ENCODE measurements at places on chromosomes 5 and 9.

- peak; percentile 92 for DNase-seq
Observed at GRCh38 chr5:72138943-72139521, 31.8 kb downstream of the MAP1B start.

DNA sequence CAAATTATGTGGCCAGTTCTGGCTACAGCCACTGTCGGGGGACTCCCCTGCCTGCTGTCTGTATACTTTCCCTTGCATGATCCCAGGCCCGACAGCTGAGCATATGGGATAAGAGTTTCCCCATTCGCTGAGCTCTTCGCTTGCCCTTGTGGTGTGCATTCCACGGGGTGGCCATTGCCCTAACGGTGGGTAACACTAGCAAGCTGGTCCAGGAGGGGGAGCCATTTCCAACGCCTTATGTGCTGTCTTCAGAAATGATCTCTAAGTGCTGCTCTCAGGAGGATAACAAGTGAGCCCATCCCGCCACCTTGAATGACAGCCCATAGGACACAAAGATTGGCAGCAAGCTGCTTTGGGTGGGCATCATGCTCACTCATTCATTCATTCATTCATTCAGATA is 190.9 kb downstream of the FSTL4 start:
- peak; percentile 49 for DNase-seq

DNA sequence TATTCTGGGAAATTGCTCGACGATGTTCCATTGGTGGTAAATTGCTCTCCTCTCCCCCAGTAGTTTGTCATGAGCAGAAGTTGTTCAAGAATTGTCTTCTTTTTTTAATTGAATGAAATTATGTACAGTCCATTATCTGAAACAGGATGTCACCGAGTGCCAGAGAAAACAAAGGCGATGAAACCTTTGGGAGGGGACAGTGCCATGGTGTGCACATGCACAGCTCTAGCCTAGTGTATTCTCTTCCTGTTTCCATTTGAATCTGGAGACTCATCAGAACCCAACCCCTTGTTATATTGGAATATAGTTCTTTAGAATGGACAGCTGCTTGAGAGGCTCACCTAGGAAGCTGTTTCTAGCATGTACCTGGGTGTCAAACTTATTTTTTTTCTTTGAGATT is 41.7 kb downstream of the TGFBR1 start:
- DNase-seq, result no peak

GRCh38 chr5:80251636-80252035 is 4.2 kb downstream of the SERINC5 start:
- DNase-seq, result no peak

DNA sequence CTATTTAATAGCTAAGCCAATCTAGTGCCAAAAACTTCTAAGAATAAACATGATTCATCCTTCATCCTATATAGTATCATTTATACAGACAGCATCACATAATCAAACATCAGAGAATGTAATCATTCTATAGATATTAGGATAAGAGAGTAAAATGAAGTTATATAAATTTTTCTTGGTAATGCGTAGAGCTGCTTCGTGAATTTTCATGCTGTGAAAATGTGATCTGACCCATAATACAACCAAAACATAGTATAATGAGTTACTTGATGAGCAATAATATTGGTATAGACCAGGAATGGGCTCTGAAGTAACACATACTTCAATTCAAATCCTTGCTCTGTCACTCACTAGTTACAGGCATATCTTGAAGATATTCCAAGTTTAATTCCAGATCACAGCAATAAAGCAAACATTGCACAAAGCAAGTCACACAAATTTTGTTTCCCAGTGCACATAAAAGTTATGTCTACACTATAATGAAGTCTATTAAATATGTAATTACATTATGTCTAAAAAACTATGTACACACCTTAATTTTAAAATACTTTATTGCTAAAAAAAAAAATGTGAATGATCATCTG is 23.9 kb downstream of the NR2F1-AS1 start:
- no peak for DNase-seq

- DNase-seq, result peak; percentile 28
Observed at GRCh38 chr5:104540448-104540847, 977.9 kb upstream of the NUDT12 start.

DNA sequence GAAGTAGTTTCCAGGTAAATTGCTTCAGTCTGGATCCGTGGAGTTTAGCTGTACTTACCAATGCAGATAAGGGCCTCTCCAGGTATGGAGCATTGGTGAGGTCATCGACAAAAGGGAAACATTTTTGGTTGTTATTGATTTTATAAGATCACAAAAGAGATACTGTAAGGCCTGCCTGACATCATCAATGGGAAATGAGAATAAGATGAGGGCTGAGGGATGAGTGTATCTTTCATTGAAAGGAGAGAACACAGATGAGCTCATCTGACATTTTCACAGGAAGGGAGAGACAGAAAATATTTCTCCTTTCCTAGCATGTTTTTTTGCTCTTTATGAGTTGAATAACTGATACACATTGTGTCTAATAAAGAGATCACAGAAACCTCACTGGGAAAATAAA is 233.6 kb downstream of the SAXO1 start:
- no peak for DNase-seq

DNA sequence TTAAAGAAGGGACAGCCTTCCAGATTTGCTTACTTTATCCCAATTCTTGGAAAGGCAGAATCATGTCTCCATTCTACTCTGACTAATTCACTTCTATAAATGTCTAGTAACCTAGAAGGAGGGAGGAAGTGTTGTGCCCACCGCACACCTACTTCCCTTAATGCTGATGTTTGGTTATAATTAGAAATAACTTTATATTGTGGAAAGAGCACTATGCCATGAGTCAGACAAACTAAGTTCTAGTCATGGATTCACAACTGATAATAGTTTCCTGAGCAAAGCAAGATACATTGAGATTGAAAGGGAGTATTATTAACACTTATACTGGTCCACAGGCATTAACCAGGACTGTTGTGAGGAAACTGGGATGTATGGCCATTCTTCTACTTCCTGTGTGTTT is 345.9 kb upstream of the RPS23 start:
- no peak for DNase-seq

- no peak for DNase-seq
Observed at GRCh38 chr5:173826428-173827350, 61.5 kb upstream of the CPEB4 start.

- no peak for DNase-seq
Observed at GRCh38 chr9:11135851-11136250, 523.0 kb upstream of the PTPRD start.

DNA sequence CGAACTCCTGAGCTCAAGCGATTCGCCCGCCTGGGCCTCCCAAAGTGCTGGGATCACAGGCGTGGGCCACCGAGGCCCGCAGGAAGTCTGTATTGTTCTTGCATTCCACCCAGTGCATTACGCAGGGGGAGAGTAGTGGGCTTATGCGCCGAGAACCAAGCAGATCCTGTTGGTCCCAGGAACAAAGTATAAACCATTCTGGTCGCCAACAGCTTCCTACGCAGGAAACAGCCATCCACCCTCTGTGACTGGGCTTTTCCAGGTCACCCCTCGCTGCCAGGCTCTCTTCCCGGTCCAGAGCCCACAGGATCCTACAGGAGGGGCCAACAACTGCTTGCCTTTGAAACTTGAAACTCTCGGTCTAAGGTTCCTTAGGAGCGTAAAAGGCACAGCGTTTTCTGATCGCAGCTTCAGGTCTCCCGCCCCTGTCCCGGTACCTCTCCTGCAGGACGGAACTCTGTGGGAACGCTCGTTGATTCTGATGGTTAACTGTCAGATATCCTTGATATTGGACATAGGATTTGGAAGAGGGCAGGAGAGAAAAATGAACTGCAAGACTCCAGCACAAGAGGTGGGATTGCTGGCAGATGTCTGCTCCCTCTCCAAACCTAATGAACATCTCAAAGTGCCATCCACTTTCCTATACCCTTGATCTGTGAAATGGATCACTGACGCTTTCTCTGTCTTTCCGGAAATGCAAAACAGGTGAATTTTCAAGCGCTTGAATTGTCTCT is 4.2 kb upstream of the ANXA2R start:
- DNase-seq, result no peak

DNA sequence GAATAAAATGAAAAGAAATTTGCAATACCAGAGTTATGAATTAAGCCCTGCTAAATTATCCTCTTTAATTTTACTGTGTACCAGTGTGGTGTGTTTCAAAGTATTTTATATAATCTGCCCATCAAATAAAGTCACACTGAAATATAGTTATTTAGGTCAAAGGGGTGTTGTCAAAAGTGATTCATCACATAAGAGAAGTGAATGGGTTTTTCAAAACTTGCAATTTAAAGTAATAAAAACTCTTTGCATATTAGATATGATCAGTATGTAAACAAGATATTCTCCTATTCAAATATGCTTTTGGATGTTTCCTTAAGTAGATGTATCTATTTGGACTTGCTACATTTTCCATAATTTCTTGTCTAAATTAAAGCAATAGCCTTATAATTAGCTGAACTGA is 1183.0 kb upstream of the CDH18 start:
- no peak for DNase-seq

DNA sequence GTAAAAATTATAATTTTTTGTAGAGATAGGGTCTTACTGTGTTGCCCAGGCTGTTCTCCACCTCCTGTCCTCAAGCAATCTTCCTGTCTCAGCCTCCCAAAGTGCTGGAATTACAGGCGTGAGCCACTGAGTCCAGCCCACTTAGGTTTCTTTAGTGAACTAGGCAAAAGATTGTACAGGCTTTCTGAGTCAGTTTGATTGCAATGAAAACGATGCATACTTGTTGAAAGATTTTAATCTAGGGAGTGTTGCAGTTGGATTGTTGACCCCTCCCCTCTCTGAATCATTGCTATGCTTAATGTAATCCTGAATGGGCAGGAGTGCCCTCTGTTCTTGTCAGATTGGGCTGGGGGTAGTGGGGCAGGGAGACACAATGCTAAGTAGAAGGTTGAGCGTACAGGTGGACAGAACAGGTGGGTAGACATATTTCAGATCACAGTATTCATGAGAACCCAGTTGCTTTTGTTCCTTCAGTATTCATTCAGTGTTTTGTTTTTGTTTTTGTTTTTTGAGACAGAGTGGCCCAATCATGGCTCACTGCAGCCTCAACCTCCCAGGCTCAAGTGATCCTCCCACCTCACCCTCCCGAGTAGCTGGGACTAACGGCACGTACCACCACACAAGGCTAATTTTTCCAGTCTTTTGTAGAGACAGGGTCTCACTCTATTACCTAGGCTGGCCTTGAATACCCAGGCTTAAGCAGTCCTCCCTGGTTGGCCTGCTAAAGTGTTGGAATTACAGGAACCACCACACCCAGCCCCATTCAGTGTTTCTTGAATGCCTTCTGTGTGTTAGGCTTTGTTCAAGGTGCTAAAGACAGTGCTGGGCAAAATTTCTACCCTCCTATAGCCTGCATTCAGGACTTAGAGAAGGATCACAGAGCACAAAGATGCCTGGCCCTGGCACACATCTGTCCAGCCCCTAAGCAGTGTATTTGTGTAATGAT is 70.1 kb downstream of the KIAA1958 start:
- DNase-seq, result peak; percentile 2

DNA sequence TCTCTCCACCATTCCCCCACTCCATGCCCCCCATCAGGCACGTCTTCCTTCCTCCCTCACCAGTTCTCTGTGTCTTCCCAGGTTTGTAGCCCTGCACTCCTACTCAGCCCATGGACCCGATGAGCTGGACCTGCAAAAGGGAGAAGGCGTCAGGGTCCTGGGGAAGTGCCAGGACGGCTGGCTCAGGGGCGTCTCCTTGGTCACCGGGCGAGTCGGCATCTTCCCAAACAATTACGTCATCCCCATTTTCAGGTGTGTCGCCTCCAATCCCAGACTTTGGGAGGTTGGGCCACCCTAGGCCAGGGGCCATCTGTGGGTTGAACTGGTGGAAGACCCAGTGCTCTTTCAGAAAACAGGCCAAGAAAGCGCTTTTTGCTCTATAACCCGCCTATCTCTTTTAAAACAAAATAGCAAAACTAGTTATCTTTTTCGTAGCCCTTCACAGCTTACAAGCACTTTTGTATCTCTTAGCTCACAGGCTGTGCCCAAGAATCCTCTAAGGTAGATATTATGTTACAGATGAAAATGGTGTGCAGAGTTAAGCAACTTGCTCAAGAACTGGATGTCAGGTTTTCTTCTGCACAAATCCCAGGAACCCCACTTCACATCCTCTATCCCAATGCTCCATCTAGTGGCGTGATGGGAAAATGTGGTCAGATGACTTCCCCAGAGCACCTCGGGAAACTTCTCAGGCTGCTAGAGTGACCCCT is 56.2 kb downstream of the PLAC8L1 start:
- DNase-seq, result peak; percentile 74

DNA sequence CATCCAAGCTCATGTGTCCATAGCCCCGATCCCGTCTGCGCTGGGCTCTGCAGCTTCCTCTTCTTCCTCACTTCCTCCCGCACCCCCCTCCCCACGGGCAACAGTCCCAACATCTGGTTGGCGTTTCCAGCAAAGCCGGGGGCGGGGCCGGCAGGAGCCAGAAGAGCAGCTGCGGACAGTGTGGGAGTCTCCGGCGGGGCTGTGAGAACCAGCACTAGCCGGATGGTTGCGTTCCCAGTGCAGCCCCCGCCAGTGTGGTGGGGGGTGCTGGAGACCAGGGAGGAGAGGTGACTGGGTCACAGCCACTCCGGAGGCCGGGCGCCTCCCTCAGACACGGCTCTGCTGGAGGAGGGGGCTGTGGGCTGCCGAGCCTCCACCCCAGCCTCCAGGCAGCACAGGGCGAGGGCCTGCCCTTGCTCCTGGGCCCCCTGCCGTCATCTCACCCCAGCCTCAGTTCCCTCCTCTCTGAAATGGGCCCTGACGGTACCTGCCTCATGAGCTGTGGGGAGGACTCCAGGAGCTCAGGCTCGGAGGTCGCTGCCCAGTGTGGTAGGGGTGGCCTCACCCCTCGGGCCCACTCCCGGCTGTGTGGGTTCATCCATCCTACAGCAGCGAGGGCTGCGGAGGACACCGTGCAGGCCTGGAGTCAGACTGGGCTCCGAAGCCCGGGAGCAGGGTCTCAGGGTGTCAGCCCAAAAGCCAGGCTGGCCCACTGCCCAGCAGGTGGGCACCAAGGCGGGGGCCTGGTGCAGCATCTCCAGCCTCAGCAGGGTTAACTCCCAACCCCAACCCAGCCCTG is 41.5 kb upstream of the NOTCH1 start:
- DNase-seq, result peak; percentile 93

- DNase-seq, result no peak
Observed at GRCh38 chr9:121281614-121282276, 13.8 kb downstream of the GSN start.

GRCh38 chr9:31996331-31996730 is 388.1 kb upstream of the ACO1 start:
- peak; percentile 23 for DNase-seq

All from OCI-M1 (cell line).